ENCODE measurements at places on chromosomes 3 and 15.
A peak's percentile ranks its signal among the peaks of the same experiment; 100 is the strongest.

- DNase-seq = no peak
Observed at GRCh38 chr15:59259137-59259943, 52.7 kb downstream of the LDHAL6B start.

GRCh38 chr3:65975032-65975431, 63.7 kb downstream of the MAGI1 start:
- DNase-seq = no peak

- peak; percentile 57 for DNase-seq
Observed at GRCh38 chr15:91942720-91943394, 89.3 kb downstream of the SLCO3A1 start.

GRCh38 chr15:28164876-28165275, 65.8 kb upstream of the OCA2 start:
- DNase-seq = no peak

- DNase-seq = peak; percentile 52
Observed at GRCh38 chr3:25831578-25831977, 41.7 kb downstream of the OXSM start.

GRCh38 chr3:149487598-149488197, 13.2 kb downstream of the TM4SF4 start:
- DNase-seq = no peak

GRCh38 chr3:95751509-95751908, 1062.9 kb upstream of the EPHA6 start:
- DNase-seq = no peak

GRCh38 chr3:156477323-156477722, 77.6 kb downstream of the SSR3 start:
- no peak for DNase-seq

GRCh38 chr3:15633766-15634598, 32.4 kb downstream of the BTD start:
- DNase-seq = peak; percentile 80

GRCh38 chr15:76327191-76328105, 9.1 kb upstream of the ISL2 start:
- DNase-seq = peak; percentile 55

- no peak for DNase-seq
Observed at GRCh38 chr3:107264888-107265287, 112.4 kb upstream of the CCDC54 start.

DNA sequence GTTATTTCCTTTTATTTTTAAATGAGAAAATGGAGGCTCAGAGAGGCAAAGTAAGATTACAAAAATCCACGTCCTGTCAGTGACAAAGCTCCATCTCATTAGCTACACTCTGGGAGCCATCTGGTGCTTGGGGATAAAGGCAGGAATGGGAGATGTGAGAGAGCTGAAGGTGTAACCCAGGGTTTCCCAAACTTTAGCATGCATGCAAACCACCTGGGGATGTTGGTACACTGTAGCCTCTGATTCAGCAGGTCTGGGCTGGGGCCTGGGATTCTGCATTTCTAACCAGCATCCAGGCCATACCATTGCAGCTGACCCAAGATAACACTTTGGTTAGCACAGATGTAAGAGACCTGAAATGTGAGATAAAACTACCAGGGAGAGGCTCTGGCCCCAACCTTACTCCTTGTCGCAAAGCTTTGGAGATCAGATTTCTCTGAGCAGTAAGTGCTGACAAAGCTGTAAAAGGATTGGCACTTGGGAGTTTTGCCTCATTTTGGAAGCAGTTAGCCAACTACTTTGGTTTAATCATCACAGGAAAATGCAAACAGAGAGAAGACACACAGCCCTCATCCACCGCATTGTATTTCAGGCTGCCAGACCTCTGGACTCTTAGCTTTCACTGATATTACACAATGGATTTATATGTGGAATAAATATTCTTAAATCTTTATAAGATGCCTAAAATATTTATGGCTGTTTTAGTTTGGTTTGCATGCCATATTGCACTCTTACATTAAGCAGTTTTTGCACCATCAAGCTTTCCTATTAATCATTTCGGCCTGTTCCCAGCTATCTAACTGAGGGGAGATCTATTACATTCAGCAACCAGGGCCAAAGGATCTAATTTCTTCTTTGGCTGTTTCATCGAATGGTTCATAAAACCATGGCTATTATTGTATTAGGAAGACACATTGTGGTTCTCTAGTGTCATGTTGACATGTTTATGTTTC, 263.0 kb downstream of the EBLN2 start:
- no peak for DNase-seq

DNA sequence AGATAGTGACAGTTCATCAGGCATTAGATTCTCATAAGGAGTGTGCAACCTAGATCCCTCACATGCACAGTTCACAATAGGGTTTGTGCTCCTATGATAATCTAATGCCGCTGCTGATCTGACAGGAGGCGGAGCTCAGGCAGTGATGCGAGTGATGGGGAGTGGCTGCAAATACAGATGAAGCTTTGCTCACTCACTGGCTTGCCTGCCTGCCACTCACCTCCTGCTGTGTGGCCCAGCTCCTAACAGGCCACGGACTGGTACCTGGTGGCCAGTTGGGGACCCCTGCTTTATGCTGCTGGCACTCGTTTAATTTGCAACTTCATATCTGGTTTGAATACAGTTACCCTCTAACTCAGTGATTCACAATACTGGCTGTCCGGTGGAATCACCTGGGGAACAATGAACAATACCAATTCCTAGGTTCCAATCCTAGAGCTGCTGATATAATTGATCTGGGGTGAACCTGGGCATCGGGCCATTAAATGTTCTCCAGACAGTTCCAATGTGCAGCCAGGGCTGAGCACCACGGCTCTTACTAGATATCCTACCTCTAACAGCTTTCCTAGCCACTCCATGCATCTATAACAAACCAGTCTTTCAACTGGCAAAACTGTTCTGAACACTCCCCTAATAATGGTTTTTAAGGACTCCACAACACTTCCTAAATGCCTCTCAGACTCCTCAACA, 131.4 kb downstream of the ATP1B3 start:
- no peak for DNase-seq

DNA sequence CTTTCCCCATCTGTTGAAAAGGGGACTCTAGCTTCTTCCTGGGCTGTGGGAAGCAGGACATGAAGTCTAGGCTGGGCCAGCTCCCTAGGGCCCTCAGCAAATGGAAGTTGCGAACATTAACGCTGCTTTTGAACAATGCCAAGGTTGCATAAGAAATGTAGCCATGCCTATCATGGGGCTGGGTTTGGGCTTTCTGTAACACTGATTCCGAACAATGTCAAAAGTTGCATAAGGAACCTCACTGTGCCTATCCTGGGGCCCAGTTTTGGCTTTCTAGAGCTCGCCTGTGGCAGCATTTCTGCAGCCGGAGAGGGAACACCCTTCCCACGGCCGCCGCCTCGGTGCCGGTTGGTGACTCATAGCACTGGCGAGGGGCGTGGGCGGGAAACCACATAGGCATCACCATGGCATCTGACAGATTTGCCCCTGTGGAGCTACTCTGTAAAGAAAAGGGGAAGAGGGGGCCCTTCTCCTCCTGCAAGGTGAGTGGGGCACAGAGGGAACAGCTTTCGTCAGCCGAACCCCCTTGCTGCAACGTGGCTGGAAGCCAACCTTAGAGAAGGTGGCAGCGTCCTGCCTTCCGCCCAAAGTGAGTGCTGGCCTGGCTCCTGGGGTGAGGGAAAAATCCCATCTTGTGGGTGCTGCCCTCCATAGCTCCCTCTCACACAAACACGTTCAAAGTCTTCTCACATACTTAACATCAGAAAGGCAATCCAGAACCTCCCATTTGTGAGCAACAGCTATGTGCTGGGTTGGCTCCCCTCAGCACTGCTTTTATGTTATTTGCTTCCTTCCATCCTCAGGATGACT, 46.6 kb upstream of the ATP2B2 start:
- DNase-seq = no peak

DNA sequence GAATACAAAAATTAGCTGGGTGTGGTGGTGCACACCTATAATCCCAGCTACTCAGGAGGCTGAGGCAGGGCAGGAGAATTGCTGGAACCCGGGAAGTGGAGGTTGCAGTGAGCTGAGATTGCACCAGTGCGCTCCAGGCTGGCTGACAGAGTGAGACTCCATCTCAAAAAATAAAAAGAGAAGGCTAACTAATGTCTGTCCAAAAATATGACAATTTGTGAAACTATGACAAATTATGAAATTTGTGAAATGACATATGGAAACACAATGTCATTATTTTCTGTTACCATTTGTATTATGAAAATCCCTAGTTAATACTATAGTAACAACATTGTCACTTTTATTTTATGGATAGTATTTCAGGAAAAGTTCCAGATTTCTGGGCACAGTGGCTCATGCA, 1306.3 kb upstream of the EPHA6 start:
- no peak for DNase-seq

DNA sequence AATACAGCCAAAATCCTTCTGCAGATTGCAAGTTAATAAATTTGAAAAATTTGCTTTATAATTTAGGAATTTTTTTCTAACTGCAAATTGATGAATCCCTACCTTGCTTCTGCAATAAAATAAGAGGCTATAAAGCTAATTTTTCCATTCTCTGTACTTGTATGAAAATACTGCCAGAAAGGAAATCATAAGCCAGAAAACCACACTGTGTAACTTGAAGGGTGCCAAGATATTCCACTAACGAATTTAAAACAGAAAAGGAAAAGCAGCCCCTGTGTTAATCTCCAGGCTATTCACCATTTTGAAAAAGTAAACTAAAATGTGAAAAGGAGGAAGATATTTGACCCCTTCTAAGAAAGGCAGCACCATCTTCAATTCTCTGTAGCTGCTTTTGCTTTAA, 557.9 kb upstream of the ZNF385D start:
- DNase-seq = no peak

DNA sequence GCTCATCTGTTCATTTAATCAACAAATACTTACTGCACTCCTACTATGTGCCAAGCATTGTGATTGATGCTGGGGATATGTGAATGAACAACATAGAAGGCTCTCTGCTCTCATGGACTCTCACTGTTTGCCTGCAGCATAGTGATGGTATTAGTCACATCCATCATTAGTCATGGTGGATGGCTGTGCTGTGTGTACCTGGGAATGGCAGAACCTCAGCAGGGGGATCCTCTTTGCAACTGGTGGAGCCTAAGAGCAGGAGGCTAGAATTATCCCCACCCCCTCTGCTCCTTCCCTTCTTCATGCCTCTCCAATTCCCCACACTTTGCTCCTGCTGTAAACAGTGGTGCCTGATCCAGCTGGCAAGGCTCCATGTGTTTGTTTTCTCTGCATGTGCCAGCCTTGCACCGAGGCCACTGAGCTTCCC, 20.5 kb downstream of the BOC start:
- DNase-seq = peak; percentile 52

DNA sequence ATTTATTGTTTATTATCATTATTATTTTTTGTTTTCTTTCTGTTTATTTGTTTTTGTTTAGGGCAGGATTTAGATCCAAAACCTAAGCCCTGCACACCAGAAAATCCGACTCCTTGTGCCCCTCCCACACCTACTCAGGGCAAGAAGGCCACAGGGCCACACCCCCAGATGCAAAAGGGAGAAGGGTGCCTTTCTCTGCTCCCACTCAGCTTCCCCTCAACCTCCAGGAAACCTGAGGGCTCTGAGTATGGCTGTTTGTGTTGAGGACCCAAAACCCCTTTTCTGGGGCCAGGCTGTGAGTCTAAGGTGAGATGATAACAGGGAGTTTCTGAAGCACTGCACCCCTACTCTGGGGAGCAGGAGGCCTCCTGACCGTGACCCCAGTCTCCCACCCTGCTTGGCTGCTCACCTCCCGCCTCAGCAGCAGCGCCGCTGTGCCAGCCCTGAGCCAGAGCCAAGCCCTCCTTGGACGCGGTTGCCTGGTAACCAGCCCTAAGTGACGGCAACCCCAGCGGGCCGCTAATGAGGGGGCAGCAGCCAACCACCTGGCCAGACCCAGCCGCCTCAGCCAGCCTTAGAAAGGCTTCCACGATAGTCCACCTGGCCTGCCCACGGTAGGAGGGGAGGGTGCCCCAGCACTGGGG, 6.4 kb upstream of the C15orf39 start:
- DNase-seq = no peak

DNA sequence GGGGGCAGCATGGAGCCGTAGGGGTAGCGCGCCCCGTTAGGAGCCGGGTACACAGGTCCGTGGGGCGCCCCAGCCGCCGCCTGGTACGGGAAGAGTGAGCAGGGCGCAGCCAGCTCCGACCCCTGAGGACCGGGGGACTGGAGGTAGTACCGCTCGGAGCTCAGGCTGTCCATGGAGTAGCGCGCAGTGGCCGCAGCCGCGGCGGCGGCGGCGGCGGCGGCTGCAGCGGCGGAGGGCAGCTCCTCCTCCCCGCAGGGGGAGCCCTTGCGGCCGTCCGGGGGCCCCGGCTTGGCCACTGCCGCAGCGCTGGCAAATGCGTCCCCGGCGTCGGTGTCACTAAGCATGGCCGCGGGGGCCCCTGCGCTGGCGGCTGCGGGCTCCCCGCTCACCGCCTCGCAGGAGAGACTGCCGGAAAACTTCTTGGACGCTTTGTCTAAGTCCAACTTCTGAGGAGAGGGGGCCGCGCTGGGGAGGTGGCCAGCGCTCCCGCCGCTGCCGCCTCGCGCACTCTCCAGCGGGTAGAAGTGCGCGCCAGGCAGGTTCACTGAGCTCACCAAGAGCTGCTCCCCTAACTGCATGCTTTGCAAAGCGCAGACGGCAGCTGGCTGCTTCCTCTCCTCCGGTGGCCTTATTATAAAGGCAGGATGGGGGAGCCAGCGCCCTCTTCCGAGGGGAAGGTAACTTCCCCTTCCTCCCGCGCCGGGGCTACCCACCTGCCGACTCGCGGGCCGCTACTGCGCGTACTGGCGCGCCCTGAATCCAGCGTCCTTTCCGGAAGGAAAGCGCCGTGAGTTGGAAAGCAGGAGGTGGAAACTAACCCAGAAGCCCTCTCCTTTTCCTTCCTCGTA, at the start of gene EOMES:
Gene EOMES, minus strand, starts transcription at position 607 of the 848 bp plus-strand sequence. Its CDS starts 29 bp downstream, at position 578.
- peak; percentile 57 for DNase-seq

- DNase-seq = no peak
Observed at GRCh38 chr15:84727429-84727828, 11.5 kb upstream of the SEC11A start.

- peak; percentile 32 for DNase-seq
Observed at GRCh38 chr15:85722374-85723152, 72.2 kb downstream of the KLHL25 start.

GRCh38 chr3:158771982-158772381, 29.9 kb upstream of the MFSD1 start:
- no peak for DNase-seq

DNA sequence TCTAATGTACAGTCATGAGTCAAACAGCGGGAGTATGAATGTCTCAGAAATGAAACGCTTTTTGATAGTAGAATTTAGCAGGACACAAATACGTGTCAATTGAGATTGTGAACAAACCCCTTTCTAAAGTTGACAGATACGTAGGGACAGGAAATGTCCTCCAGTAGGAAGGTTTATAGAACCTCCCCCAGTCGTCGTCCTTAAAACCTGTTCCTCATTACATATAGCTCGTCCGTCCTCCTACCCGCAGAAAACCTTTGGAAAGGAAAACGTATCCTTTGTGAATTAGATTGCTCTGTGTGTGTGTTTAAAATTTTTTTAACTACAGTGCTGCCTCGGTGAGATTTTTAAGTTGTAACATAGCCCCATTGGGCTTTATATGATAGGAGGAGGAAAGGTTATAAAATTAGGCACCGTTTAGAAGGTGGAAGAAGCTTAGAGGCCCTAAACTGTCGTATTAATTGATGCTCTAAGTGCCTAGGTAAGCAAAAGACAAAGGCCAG, 4.1 kb downstream of the UBE2E1 start:
- DNase-seq = no peak

All from foreskin melanocyte (primary cell).